Right atrium auricular region (tissue), 2 donors: ENCODE measurements at places on chromosomes 2 and 18. TPM values are rescaled to one million over a fixed set of nuclear protein-coding genes. Genes with fewer than 3 reads are reported as not detected.
A peak's percentile ranks its signal among the peaks of the same experiment; 100 is the strongest.

GRCh38 chr2:26088038-26088643, 54.3 kb downstream of the RAB10 start:
- H3K4me1 ChIP-seq = no peaks in the 10 kb centered on the region
- H3K27me3 ChIP-seq = no peaks in the 10 kb centered on the region
- no peak overlapping the region for H3K4me3 ChIP-seq

DNA sequence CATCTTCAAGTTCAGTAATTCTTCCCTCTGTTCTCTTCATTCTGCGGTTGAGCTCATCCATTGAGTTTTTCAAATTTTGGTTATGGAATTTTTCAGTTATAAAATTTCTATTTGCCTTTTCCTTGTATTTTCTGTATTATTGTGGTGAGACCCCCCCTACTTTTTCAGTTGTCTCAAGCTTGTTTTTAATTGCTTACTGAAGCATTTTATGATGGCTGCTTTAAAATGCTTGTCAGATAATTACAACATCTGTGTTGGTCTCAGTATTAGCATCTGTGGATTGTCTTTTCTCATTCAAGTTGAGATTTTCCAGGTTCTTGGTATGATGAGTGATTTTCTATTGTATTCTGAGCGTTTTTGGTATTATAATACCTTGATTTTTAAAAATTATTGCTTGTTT, 121.2 kb upstream of the REV1 start:
- H3K4me3 ChIP-seq = no peak overlapping the region
- no peaks in the 10 kb centered on the region for H3K36me3 ChIP-seq
- DNase-seq = no peak

GRCh38 chr18:42230636-42231035, 275.6 kb downstream of the PIK3C3 start:
- no peaks in the 10 kb centered on the region for H3K4me1 ChIP-seq
- H3K4me3 ChIP-seq = no peak overlapping the region
- no peak for DNase-seq
- no peaks in the 10 kb centered on the region for H3K36me3 ChIP-seq
- no peak overlapping the region for H3K27ac ChIP-seq

- no peaks in the 10 kb centered on the region for H3K4me1 ChIP-seq
- no peaks in the 10 kb centered on the region for H3K27me3 ChIP-seq
- H3K36me3 ChIP-seq = no peaks in the 10 kb centered on the region
- H3K27ac ChIP-seq = no peak overlapping the region
- no peak for DNase-seq
- no peak overlapping the region for H3K4me3 ChIP-seq
These were observed 90.8 kb downstream of the DSEL start for GRCh38 chr18:67425672-67426071.

- H3K4me1 ChIP-seq = no peaks in the 10 kb centered on the region
- no peaks in the 10 kb centered on the region for H3K27me3 ChIP-seq
- H3K4me3 ChIP-seq = no peak overlapping the region
- H3K36me3 ChIP-seq = no peaks in the 10 kb centered on the region
These were observed 406.1 kb upstream of the SOX11 start for GRCh38 chr2:5285872-5286769.

GRCh38 chr2:203649176-203649814, 57.1 kb upstream of the CD28 start:
- peaks cover 29% of the 10 kb centered on the region for H3K4me1 ChIP-seq
- H3K27ac ChIP-seq = peak overlapping the region; percentile 53
- no peak for DNase-seq
- H3K36me3 ChIP-seq = no peaks in the 10 kb centered on the region

GRCh38 chr18:58893388-58894099, 28.9 kb downstream of the ZNF532 start:
- H3K4me1 ChIP-seq = peaks cover 48% of the 10 kb centered on the region
- H3K27me3 ChIP-seq = no peaks in the 10 kb centered on the region
- no peak overlapping the region for H3K27ac ChIP-seq
- no peak overlapping the region for H3K4me3 ChIP-seq
- DNase-seq = no peak

- H3K36me3 ChIP-seq = no peaks in the 10 kb centered on the region
- no peaks in the 10 kb centered on the region for H3K27me3 ChIP-seq
- no peak for DNase-seq
- H3K27ac ChIP-seq = no peak overlapping the region
- H3K4me1 ChIP-seq = no peaks in the 10 kb centered on the region
These were observed 157.1 kb downstream of the MC4R start for GRCh38 chr18:60215432-60215831.

DNA sequence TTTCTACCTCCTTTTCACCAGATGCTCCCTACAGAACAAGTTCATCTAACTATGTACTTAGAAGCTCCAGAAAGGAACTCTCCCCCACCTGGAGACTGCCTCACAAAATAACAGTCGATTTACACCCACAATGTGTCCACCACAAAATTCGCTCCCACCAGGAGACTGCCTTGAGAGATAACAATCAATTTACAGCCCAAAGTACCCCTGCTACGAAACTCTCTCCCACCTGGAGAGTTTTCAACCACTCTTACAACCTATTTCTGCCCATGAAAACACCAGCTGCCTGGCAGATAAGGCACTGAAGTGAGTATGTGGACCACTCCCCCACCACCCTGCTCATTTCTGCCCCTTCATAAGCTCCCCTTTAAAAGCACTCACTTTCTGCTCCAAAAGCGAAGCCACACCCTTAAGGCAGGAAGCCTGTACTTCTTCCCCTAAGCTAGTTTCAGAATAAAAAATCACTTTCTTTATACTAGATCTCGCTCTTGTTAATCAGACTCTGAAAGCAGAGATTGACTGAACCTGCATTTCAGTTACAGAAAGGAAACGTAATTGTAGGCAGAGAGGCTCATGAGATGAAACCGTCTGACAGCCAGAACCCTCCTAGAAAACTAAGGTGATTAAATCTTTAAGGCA, 94.4 kb upstream of the RBBP8 start:
- no peaks in the 10 kb centered on the region for H3K4me1 ChIP-seq
- no peaks in the 10 kb centered on the region for H3K27me3 ChIP-seq
- H3K36me3 ChIP-seq = no peaks in the 10 kb centered on the region
- no peak for DNase-seq
- no peak overlapping the region for H3K27ac ChIP-seq
- no peak overlapping the region for H3K4me3 ChIP-seq

DNA sequence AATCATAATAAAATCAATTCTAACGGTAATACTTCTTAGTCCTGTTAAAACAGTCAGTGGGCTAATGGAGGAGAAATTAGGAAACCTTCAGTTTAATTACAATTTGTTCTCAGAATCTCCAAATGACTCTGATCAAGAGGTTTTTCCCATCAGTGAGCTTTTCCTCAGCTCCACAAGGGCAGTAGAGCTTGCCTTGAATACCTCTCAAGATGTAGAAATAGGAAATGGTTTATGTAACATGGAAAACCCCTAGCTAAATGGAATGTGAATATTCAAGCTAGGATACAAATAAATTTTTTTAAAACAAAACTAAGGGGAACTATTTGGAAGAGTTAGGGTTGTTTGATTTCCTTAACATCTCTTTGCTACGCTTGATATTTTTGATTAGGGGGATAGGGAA, 87.5 kb downstream of the PLEKHM3 start:
- H3K4me1 ChIP-seq = no peaks in the 10 kb centered on the region
- no peaks in the 10 kb centered on the region for H3K27me3 ChIP-seq
- H3K36me3 ChIP-seq = no peaks in the 10 kb centered on the region
- H3K27ac ChIP-seq = peak overlapping the region; percentile 75
- no peak for DNase-seq
- no peak overlapping the region for H3K4me3 ChIP-seq

DNA sequence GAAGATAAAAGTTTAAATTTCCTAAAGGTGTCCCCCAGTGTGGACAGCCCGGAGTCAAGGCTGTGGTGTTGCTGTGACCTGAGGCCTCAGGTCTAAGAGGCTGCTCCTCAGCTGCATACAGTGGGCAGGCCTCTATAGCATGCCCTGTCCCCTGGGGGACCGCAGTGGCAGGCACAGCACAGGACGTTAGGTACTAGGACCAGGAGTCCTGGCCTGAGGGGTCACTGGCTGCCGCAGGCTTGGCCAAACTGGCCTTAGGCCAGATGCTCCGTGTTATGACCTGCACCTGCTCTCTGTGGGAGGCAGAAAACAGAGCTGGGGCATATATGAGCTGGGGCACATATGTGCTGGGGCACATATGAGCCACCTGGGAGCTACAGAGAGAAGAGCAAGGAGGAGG, 21.2 kb upstream of the MAL start:
- H3K27me3 ChIP-seq = no peaks in the 10 kb centered on the region
- no peak overlapping the region for H3K4me3 ChIP-seq
- H3K27ac ChIP-seq = no peak overlapping the region
- no peak for DNase-seq
- no peaks in the 10 kb centered on the region for H3K4me1 ChIP-seq
- H3K36me3 ChIP-seq = no peaks in the 10 kb centered on the region

DNA sequence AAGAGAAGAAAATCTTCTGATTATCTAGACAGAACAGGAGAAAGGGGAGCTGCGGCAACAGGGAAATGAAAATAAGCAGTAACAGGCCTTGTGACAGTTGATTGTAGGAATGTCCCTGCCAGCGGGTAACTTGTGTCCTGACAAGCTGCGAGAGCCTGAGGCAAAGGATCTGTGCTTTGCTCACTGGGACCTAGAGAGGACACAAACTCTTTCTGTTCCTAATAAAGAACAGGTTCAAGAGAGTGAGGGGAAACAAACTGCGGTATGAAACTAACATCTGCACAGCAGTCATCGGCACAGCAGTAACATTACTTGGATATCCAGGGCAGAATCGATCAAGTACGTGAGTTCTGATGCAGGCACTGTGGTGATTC, 103.7 kb upstream of the THOC1 start:
- H3K4me1 ChIP-seq = peaks cover 45% of the 10 kb centered on the region
- H3K27me3 ChIP-seq = no peaks in the 10 kb centered on the region
- no peak for DNase-seq
- H3K4me3 ChIP-seq = no peak overlapping the region
- no peaks in the 10 kb centered on the region for H3K36me3 ChIP-seq

- peaks cover 11% of the 10 kb centered on the region for H3K36me3 ChIP-seq
- no peak overlapping the region for H3K4me3 ChIP-seq
- no peak for DNase-seq
- peaks cover 21% of the 10 kb centered on the region for H3K4me1 ChIP-seq
- H3K27me3 ChIP-seq = no peaks in the 10 kb centered on the region
- H3K27ac ChIP-seq = no peak overlapping the region
These were observed 1.0 kb upstream of the CHST10 start for GRCh38 chr2:100418406-100418962.

- DNase-seq = peak; percentile 92
- H3K27me3 ChIP-seq = no peaks in the 10 kb centered on the region
- peak overlapping the region; percentile 97 for H3K27ac ChIP-seq
- peak overlapping the region; percentile 98 for H3K4me3 ChIP-seq
- peaks cover 38% of the 10 kb centered on the region for H3K4me1 ChIP-seq
- peaks cover 21% of the 10 kb centered on the region for H3K36me3 ChIP-seq
These were observed 43.7 kb downstream of the HDLBP start for GRCh38 chr2:241271706-241272302.

ID2 gene
- total RNA-seq = 213 TPM

CLEC4F gene
- 0.16 TPM for total RNA-seq

B4GALT6 gene
- 5.6 TPM for total RNA-seq

MEP1B gene
- total RNA-seq = not detected

ANKRD30B gene
- total RNA-seq = not detected
